ENCODE measurements at places on chromosomes 7 and 10.

- DNase-seq: no peak
Measured at GRCh38 chr7:6495597-6496262, 48.0 kb upstream of the DAGLB start.

DNA sequence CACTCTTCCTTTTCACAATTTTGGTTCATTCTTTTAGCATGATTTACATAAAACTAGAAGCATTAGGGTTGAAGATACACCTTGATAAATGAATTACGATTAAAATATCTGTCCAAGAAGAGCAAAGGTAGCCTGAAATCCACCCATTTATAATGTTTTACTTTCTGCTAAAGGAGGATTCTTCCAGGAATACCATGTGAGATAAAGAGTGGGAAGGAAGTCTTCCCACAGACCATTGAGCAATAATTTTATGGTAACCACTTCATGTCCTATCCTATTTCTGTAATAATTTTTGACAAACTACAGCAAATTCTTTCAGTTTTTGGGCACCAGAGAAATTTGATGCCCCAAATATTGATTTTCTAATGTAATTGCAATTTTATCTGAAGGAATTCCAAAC lies 150.6 kb upstream of the STEAP4 start:
- no peak for DNase-seq

DNA sequence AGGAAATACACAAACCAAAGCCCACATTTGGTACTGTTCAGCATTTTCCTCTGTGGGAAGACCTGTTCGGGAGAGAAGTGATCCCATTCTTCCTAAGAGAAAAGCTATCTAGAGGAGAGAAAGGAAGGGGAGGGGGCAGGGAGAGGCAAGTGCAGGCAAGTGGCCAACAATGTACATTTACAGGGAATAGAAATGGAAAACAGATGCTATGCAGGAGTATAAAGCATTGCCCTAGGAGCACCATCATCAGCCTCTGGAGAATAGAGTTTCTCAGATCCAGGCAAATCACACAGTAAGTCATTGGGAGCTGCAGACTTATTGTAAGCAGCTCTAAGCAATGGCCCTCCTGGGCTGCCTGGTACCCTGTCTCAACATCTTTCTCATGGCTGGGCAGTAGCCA lies 424.4 kb upstream of the AUTS2 start:
- DNase-seq: no peak

DNA sequence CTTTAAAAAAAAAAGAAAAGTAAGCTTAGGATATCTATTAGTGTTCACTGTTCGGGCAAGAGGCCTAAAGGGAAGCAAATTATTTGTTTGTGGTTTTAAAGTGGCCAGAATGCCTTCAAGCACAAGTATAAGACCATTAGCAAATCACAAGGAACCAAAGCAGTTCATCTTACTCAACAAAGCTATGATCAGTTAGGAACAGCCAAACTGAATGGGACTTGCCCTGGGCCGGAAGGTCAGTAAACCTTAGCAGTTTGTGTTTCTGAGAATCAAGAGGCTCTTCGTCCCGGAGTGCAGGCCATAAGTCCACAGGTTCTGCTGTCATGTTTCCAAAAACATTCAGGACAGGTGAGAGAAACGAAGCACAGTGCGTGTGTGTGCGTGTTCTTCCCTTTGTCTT lies 4.5 kb downstream of the FBXW4 start:
- DNase-seq: no peak

DNA sequence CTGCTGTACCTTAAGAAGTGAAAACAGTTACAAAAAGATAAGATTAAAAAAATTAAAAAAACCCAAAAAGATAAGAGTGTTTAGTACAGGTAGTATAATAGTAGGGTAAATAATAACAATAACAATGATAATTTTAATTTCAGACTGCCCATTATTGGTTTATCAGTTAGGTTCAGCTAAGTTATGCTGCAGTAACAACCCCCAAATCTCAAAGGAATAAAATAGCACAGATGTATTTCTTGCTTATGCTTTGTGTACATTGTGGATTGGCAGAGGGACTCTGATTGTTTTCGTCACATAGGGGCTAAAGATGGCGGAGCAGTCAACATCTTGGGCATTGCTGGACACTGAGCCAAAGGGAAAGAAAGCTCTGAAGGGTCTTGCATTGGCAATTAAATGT lies 264.6 kb downstream of the LRMDA start:
- DNase-seq: no peak

DNA sequence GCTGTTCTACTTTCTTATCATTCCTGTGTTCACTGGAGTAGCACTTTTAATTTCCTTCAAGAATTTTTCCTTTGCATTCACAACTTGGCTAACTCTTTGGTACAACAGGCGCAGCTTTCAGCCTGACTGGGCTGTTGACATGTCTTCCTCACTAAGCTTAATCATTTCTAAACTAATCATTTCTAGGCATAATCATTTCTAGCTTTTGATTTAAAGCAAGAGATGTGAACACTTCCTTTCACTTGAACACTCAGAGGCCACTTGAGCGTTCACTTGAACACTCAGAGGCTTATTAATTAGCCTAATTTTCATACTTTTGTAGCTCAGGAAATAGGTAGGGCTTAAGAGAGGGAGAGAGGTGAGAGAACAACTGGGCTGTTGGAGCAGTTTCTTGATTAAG lies 15.9 kb downstream of the C10orf90 start:
- no peak for DNase-seq

GRCh38 chr7:131949659-131950058 lies 393.2 kb upstream of the PODXL start:
- no peak for DNase-seq

DNA sequence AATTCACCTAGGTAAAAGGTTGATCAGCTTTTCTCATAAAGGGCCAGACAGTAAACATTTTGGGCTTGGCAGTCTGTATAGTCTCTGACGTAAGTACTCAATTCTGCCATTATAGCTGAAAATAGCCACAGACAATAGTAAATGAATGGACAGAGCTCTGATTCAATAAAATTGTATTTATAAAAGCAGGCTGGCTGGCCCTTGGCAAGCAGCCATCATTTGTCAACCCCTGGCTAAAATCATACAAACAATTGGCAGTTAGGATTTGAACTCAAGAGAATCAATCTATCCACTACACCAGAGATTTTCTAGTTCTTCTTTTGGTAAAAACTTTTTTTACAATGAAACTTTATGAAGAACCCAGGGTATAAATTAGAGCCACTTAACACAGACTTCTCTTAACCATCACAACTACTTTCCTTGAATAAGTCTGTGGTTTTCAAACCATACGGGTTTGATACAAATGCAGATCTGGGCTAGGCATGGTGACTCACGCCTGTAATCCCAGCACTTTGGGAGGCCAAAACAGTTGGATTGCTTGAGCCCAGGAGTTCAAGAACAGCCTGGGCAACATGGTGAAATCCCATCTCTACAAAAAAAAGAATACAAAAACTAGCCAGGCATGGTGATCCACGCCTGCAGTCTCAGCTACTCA lies 124.5 kb downstream of the SLC16A9 start:
- no peak for DNase-seq

Measured in NCI-H2107 (cell line).